Activated T-cell treated with anti-CD3 and anti-CD28 coated beads for 4 hours (primary cell): ENCODE measurements at places on chromosomes 12 and 14.

DNA sequence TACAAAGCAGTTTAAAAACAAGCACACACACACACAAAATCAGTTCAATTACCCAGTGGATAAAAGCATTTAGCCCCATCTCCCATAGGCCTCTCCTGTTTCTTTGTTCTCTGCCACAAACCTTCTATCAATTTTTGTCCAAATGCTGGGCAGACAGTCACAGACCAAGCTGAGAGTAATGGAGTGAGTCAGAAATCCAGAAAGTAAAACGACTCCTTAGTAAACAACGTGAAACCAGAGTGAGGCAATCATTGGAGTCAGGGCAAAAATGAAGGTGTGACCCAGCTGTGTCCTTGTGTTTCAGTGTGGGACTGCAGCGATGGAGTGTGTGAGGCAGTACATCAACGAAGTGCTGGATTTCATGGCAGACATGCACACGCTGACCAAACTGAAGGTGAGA, 102.0 kb downstream of the PRIMA1 start:
- DNase-seq: no peak

- DNase-seq: no peak
These were observed 773 bp downstream of the A2M start for GRCh38 chr12:9114946-9115345.

GRCh38 chr12:41521872-41522379, 333.8 kb downstream of the PDZRN4 start:
- DNase-seq: no peak

DNA sequence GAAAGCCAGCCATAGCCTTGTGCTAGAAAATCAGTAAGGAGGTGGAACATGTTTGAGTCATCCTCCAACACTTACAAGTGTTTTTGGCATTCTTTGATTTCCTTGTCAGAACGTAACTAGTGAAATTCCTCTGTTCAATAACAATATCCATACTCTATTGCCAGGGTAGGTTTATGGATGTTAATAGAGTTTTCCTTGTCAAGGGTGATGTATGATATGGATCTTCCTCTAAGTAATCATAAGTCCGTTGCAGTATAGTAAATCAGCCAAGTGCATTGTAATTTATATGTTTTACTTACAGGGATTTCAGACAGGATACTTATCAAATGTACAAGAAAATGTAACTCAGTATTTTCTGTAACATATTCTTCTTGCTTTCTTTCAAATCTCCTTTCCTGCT, 19.4 kb downstream of the NAV3 start:
- DNase-seq: no peak

GRCh38 chr14:79383031-79383430, 828.3 kb downstream of the DIO2 start:
- DNase-seq: no peak

GRCh38 chr14:52935833-52936232, 15.0 kb downstream of the FERMT2 start:
- no peak for DNase-seq

DNA sequence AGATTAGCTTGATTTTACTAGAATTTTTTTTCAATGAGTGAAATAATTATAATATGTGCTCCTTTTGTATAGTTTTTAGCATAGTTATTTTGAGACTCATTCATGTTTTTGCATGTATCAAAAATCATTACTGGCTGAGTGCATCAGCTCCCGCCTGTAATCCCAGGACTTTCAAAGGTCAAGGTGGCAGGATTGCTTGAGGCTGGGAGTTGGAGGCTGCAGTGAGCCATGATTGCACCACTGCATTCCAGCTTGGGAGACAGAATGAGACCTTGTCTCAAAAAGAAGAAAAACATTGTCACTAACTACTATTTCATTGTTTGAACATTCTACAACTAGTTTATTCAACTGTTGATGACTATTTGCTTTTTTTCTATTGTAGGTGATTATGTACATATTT, 802.7 kb downstream of the SLC16A7 start:
- DNase-seq: no peak

DNA sequence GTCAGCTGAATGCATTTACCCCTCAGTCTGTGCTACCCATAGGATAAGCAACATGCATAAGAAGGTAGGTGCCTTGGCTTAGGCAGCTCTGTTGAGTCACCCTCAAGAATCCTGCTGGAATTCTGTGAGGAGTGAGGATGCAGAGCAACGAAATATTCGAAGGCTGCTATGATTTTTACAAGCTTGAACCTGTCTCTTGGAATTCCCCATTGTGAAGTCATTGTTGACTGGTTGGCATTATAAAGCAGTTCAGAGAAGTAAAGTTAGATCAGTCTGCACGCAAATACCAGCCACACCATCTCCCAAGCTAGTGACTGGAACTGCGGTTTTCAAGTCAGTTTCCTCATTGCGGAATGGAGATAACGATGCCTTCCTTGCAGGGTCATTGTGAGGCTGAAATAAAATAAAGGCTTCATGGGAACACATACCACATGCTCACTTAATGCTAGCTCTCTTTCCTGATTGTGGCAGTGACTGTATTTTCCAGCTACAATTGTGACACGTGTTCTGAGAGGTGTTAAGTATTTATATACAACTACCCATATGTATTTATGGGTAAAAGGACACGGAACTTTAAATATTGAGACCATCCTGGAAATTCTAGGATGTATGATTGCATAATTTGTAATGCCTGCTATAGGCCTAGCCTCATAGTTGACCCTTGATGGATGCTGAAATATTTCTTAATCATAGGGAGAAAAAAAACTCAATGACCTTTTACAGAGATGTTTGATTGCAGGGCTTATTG, 96.7 kb downstream of the ETV6 start:
- DNase-seq: no peak

- DNase-seq: no peak
These were observed 47.8 kb upstream of the KIF21A start for GRCh38 chr12:39490500-39491282.

- DNase-seq: no peak
These were observed 669 bp downstream of the TSPAN11 start for GRCh38 chr12:30927222-30927611.
